ENCODE measurements at places on chromosomes 12 and 14. TPM values are rescaled to one million over a fixed set of nuclear protein-coding genes. Genes with fewer than 3 reads are reported as not detected.

Gene DPF3
- 2.4 TPM for total RNA-seq

Gene KLRC2
- not detected for total RNA-seq

Gene HSPB8
- 9.8 TPM for total RNA-seq

Gene CLEC2A
- total RNA-seq, result not detected

Gene PDE3A
- total RNA-seq, result 8.9 TPM

Gene GLIPR1L1
- not detected for total RNA-seq

Gene NPAS3
- total RNA-seq, result 0.28 TPM

Gene CFAP251
- total RNA-seq, result 3.3 TPM

Gene SMCO2
- 0.14 TPM for total RNA-seq

Gene REC8
- 0.85 TPM for total RNA-seq

Gene DTX1
- not detected for total RNA-seq

Gene EMP1
- 21.3 TPM for total RNA-seq

Gene TPH2
- not detected for total RNA-seq

Gene GDF3
- not detected for total RNA-seq

Gene KRT3
- not detected for total RNA-seq

Gene CCDC177
- total RNA-seq, result under 0.01 TPM

Gene IFNG
- total RNA-seq, result not detected

Gene KRT86
- 0.14 TPM for total RNA-seq

Gene MAP1LC3B2
- 0.28 TPM for total RNA-seq

Gene SDSL
- total RNA-seq, result 17.5 TPM

Gene LRIG3
- 67.7 TPM for total RNA-seq

Gene RNASE3
- total RNA-seq, result not detected
